ENCODE measurements at places on chromosomes 3 and 15.

DNA sequence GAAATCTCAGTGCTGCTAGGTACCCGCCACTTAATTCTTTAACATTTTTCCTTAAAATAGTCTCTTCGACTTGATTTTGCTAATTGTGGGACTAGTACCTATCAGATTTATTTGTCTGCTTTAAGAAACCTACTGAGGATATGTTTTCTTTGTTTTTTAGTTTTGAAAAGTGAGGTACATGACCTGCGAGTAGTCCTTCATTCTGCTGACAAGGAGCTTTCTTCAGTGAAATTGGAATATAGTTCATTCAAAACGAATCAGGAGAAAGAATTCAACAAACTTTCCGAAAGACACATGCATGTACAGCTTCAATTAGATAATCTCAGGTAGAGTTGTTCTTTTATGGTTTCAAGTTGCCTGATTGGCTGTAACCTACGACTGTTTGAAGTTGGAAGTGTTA, 47.0 kb upstream of the TMEM42 start:
- DNase-seq: no peak

DNA sequence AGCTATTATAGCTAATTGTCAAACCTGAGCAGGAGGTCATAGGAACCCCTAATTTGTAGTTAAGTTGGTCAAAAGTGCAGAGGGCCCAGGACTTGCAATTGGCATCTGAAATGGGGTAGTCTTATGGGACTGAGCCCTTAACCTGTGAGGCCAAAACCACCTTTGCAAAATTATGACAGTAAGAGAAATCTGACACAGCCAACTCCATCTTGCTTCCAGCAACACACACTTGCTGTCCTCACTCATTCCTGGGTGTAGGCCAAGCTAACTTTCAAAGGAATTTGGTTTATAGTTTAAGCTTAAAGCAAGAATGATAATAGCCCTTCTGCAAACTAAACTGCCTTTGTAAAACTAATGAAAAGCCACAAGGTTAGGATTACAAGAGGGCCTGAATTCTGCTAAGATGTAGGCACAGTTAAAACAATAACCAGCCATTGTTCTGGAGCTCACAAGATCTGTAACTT, 57.6 kb upstream of the FRMD4B start:
- DNase-seq: no peak

- DNase-seq: no peak
Measured at GRCh38 chr3:53089511-53089910, 40.7 kb downstream of the RFT1 start.

GRCh38 chr3:195007766-195008165, 263.2 kb downstream of the XXYLT1 start:
- DNase-seq: no peak

GRCh38 chr15:95830281-95830680, 500.2 kb upstream of the NR2F2 start:
- DNase-seq: no peak

DNA sequence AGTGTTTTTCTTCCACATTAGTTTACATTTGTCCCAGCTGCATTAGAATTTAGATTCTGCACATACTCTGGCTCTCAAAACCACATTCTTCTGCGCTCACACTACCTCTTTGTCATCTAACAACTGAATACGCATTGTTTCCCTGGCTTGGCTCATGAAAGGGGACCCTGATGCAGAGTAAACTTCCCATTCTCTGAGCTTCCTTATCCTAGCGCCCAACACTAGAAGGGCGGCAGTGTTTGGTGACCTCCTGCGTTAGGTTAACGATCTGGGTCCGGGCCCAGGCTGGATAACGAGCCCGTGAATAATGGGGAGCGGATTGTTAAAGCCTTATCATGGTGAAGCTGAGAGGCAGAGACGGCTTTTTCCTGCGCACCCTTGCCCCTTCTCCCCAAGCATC, 63.9 kb downstream of the ETV5 start:
- no peak for DNase-seq

DNA sequence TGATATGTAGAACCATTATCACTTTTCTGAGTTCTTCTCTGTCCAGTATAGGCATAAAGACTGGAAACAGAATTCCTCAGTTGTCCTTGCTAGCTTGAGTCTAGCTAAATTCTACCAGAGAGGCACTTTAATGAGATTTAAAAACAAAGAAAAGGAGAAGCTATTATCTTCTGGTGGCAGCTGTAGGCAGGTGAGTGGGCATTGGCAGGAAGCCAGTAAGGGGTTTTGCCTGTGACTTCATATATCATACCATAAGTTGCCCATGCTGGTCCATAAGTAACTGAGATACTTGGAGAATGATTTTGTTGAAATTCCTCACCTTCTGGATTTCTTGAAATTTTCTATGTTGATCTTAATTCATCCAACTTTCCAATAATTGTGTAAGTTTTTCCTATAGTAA, 402.3 kb upstream of the TGFBR2 start:
- DNase-seq: no peak

- no peak for DNase-seq
Measured at GRCh38 chr3:108598375-108598774, 8.9 kb downstream of the DZIP3 start.

- no peak for DNase-seq
Measured at GRCh38 chr3:108343491-108343890, 47.1 kb downstream of the HHLA2 start.

DNA sequence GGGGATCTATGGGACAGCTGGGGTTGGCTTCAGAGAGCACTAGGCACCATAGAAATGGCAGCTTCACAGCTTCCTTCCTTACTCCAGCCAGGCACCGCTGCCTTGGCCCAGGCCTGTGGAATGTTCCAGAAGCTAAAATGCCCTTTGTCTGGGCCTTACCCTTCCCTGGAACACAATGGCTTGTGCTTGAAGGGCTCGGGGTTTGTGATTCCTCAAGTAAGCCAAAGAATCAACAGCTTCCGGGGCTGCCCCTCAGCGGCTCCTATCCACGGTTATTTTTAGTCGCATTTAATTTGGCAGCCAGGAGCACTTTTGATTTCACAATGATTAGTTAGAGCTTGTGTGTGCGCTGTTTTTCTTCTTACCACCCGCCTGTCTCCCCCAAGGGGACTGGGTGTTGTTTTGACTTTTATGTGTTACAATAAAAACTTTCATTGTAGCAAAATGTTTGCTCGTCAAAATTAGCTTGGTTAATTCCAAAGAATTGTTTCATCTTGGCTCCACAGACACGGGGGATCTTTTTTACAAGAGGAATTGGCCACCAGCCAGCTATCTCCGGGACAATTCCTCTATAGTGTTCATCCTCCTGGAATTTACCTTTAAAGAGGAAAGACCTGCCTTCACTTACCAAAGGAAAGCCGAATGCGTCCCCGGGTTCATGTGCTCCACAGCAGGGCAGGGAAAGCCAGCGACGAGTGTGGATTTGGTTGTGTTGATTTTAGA, 73.8 kb downstream of the TLE3 start:
- DNase-seq: no peak

DNA sequence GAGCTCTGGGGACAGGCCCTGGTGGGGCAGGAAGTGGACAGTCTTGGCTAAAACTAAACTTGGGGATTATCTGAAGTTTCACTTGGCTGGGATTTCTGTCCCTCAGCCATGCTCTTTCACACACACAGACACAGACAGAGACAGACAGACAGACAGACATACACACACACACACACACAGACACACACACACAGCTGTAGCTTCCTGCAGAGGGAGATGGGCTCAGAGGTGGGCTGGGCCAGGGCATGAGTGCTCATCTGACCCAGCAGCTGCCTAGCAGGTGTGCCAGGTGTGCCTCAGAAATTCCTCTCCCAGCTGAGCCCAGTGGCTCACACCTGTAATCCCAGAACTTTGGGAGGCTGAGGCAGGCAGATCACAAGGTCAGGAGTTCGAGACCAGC, 3.3 kb downstream of the RHOV start:
- DNase-seq: no peak

DNA sequence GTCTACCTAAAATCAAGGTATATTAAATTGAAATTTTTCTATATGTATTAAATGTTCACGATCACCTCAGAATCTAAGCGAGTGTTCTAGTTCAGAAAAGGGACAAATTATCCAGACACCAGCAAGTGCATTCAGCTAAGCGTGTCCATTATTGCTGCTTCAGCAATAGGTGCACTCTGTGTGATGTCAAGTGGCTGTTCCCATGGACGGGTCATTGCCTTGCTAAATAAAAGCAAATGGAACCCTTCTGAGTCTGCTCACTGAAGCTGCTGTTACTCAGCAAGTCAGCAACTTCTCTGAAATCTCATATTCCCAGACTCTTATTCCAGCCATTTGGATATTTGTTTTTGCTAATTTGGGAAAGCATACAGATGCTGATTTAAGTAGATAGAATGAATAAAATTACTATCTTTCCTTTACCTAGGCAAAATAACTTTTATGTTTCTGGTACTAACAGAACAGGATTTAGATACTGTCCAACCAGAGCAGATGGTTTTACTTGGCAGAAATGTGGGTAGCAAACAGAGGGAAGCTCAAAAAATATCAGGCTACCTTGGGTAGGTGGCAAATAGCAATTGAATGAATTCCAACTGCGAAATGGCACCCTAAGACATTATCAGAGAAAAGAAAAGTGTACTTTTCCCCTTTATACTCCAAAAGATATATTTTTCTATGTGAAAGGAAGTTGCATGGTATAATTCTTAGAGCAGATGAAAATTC, 407.0 kb downstream of the GAP43 start:
- DNase-seq: no peak

- no peak for DNase-seq
Measured at GRCh38 chr15:85763157-85763556, 31.6 kb downstream of the KLHL25 start.

DNA sequence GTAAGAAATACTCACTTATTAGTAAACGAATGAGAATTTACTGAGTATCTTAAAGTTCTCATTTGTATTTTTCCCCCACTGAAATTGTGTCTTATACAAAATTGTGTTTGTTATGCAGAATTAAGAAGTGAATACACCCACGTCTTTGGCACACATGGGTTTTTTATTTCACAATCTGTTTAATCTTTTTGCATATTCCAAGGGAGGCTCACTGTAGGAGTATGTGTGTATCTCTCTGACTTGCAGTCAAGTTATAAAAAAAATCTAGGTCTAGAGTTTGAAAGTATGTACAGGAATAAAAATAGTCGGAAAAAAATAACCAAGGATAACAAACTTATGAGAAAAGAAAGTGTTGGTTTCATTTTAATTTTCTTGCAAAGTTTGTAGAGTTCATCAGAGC, 255.2 kb downstream of the PDCD6IP start:
- DNase-seq: no peak

DNA sequence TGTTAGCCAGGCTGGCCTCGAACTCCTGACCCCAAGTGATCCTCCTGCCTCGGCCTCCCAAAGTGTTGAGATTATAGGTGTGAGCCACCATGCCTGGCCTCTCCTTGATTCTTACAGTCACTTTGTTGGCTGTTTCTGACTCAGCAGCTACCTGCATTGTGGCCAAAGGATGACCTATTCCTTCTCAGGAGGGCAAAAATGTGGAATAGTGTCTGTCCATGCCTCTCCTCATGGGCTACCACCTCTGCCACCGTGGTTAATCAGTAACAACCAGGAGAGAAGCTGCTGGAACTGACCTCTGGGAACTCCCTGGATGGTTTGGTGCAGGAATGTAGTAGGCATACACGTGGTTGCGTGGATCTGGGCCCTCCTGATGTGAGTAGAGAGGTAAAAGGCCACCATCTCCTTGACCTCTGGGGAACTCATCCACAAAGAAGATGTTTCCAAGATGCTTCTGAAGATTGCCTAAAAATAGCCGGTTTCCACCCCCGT, 63.3 kb downstream of the FLNB start:
- no peak for DNase-seq

GRCh38 chr3:9032231-9032777, 69.0 kb upstream of the RAD18 start:
- no peak for DNase-seq

DNA sequence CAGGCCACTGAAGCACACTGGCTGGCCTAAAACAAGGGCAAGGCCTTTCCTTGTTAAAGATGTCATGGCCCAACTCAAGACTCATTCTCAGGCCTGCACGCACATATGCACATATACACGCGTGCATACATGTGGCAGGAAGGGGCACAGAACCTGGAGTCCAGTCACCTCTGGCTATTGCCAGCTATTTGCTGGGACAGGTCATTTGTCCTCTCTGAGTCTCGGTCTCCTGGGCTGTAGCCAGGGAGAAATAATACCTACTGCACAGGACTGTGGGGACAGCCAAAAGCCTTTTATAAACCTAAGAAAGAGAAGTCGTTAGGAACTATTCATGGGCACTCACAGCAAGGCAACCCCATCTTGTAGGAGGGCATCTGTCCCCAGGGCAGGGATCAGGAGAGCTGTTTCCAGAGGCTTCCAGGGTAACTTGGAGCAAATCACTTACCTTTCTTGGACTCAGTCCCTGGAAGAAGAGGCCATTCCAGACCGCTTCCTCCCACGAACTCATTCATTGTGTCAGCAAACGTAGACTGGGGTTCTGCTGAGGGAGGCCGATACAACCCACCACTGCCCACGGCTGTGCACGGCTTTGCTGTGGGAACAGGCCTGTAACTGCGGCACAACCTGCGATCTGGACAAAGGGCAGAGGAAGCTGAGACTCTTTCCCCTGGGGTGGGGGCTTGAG, 41.1 kb upstream of the RHO start:
- DNase-seq: no peak

DNA sequence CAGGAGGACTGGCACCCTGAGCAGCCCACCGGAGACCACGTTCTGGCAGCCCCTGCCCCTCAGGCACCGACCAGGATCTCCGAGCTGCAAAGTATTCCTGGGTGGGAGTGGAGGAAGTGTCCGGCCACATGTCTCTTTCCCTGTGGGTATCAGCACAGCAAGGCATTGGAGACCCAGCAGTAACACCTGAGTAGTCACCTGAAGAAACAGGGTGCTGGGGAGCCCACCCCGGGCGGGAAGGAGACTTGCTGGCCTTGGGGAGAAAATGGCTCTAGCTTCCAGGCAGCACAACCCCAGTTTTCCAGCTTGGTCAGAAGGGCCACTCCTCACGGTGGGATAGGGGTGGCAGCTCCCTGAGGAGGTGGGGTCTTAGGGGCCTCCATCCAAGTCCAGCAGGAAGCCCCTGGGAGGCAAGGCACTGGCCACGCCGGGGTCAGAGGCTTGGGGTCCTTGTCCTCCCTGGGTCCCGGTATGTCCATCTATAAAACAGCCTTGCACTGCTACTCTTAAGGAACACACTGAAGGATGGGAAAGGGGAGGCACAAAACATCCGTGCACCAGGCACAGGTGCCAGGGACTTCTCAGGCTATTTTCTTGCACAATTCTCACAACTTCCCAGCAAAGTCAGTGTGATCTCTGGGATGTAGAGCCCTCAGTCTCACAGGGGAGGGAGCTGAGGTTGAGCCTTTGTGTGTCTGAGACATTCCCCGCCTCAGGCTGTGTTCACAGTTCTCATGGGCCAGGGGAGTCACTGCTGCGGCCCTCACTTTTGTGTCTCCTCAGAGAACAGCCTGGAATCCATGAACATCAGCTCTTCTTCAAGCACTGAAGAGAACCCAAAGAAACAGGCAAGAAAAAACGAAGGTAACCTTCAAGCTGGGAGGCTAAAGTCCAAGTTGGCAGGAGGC, 11.9 kb downstream of the CFAP100 start:
- DNase-seq: no peak

GRCh38 chr3:62975566-62975965, 100.3 kb upstream of the CADPS start:
- no peak for DNase-seq
